Vagina (tissue), 2 donors: ENCODE measurements at places on chromosomes 2 and 18. TPM values are rescaled to one million over a fixed set of nuclear protein-coding genes. Genes with fewer than 3 reads are reported as not detected.

DNA sequence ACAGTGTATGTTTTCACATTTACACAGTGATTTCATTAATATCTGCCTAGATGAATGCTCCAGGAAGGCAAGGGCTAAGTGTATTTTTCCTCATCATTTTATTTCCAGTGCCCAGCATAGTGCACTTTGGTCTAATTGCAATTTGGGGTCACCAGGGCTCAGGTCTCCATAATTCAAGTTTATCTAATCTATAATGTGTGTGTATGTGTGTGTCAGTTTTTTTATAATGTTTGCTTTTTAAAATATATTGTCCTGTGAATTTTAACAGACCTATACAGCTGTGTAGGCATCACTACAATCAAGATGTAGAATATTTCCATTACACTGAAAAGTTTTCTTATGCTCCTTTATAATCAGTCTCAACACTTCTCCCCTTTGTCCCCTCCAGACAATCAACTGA, 620.4 kb downstream of the STK39 start:
- DNase-seq: no peak

DNA sequence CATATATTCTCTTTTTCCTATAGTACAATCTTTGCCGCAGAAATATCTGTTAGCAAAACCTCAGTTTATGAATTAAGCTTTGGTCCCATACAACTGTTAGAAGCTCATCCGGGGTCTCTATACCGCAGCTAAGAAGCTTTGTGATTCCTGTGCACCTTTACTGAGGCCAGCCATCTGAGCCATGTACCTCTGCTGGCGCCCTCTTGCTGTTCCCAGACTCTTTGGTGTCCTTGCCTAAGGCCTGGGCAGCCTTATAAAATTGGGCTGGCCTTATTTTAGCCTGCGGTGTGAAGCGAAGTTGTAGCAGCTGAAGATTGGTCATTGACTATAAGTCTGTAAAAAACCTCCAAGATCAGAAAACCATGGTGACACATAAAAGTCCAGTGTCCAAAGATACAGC, 1135.1 kb upstream of the CHAC2 start:
- DNase-seq: no peak

GRCh38 chr18:24930971-24931370, 421.0 kb downstream of the ZNF521 start:
- DNase-seq: no peak

- no peak for DNase-seq
Measured at GRCh38 chr2:6578416-6578815, 287.3 kb downstream of the CMPK2 start.

- DNase-seq: peak; percentile 94
Measured at GRCh38 chr18:12278741-12279682, 24.9 kb downstream of the CIDEA start.

DNA sequence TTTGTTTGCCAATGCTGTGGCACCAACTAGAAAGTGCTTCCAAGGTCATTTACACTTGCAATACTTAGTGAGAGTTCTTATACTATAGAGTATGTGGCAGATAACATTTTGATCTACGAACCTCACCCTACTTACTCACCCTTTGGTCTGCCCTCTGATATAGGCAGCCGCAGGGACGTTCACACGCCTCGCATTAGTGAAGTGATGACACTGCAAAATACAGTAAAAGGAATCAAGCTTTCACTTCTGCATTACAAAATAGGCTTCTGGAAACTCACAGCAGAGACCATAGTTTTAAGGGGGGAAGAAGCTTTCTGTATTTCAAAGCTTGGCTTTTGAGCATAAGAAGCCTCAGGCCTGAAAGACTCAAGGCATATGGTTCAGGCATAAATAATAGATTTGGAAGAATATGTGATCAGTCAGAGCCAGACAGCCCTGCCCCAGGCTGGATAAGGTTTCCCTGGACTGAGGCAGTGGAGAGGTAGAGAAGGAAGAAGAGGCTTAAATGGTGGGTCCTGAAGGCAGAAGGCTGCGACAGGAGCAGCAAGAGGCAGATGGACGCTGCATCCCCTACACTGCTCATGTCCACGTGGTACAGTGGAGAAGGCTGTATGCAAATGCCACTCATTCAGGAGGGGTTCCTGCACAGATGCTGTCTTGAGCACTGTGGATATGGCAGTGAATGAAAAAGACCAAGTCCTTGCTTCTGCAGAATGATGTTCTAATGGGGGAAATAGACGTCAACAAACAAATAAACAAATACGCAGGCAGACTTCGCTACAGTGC, 63.1 kb downstream of the FECH start:
- DNase-seq: no peak

GRCh38 chr2:218285604-218286003, 6.7 kb downstream of the TMBIM1 start:
- DNase-seq: no peak

- no peak for DNase-seq
Measured at GRCh38 chr2:97664636-97664970, 759 bp upstream of the ACTR1B start.

DNA sequence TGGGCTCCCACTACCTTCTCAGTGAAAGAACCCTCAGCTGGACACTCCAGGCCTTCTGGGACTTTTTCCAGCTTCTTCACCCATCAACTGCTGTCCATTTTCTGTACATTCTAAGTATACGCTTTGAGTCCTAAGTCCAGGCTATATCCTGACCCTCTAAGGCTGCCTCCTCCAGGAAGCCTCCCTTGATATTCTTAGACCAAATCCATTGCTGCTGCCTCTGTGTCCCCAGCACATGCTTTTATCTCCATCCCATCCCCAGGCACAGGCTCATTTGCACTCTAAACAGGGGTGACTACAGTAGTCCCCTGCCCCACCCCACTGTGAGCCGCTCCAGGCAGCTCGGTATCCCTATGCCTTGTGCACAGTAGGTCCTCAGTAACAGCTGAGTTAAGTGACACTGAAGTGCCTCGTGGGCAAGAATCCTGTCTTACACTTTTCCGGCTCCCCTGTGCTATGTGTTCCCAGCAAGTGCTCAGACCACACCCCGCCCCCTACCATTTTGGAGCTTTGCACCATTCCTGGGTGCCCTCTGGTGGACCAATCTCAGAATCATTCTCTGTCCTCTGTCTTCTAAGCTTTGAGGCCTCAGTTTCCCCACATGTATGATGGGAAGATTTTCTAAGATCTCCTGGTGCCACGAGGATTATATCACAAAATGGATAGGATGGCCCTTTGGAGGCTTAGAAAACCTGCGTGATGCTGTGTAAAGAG, 34.9 kb downstream of the EMX1 start:
- no peak for DNase-seq

DNA sequence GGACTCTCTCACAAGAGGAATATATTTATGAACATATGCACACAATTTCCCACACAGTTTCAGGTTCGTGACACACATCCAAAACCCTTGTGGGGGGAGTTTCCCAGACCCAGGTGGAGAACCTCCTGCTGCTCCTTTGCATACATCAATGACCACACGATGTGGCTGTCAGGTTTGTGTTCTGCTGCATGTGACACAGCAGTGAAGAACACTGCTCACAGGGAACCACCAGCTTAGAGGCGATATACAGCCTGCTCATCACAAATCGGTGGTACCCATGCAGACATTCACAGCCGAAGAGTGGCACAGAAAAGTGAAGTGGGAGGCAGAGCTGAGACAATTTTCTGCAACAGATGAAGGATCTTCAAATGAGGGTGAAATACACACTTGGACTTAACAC, 175.6 kb upstream of the ZFP36L2 start:
- DNase-seq: no peak

- DNase-seq: no peak
Measured at GRCh38 chr2:152278526-152278925, 56.4 kb upstream of the FMNL2 start.

GRCh38 chr2:198168651-198169050, 364.3 kb downstream of the PLCL1 start:
- no peak for DNase-seq

DNA sequence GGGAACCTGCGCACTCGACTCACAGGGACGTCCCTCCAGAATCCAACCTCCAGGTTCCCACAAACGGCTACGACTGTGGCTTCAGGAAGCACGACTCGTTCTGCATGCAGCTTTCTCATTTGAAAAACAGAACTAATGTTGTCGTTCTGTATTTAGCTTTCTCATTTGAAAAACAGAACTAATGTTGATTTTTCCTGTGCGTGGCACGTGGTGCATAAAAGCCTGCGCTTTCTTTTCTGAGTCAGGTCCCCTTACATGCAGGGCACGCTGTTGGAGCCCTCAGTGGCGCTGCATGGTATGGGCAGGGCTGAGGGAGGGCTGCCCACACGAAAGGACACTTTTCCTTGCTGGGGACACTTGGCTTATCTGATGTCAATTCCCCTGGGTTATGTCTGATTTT, 124.3 kb downstream of the TMEM18 start:
- no peak for DNase-seq

Gene ANKRD62
- total RNA-seq: 1.2 TPM

Gene SCTR
- total RNA-seq: not detected

Gene KCNG2
- not detected for total RNA-seq

Gene RGPD3
- total RNA-seq: 0.25 TPM

Gene TXNDC2
- 0.49 TPM for total RNA-seq
